Amygdala (tissue), 56 donors: ENCODE measurements at places on chromosomes 3 and 15.

- no peak for DNase-seq
Measured at GRCh38 chr3:105906836-105907235, 38.0 kb upstream of the CBLB start.

- no peak for DNase-seq
Measured at GRCh38 chr15:92068121-92068520, 214.6 kb downstream of the SLCO3A1 start.

DNA sequence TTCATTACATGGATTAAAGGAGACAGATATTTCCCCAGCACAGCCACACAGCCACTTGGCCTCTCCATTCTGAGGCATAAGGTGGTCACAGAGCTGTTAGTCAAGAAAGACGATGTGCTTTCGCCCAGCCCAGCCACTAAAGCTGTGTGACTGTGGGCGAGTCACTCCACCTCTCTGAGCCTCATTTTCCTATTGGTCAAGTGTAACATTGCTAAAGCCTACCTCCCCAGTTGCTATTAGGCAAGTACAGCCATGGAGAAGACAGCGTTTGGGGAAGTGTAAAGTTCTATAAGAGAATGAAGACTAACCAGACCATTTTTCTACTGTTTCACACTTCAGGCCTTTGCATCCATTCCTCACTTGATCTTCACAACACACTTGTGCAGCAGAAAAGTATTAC, 24.1 kb downstream of the TMEM40 start:
- no peak for DNase-seq

DNA sequence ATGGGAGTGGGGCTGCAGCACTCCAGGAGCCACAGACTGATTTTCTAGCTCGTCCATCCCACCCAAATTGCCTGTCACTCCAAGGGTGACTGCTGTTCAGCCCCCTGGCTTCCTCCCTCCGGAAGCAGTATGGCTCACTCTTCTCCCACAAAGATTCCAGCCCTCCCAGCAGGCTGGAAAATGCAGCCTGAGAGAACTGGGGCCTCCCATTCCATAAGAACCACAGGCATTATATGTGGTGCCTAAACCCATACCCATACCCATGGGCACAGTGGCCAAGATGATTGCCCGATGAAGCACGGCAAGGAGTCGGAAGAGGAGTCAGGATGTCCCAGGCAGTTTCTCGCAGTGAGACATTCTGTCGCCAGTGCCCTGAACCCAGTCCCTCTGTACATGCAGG, 6.0 kb upstream of the VILL start:
- no peak for DNase-seq

DNA sequence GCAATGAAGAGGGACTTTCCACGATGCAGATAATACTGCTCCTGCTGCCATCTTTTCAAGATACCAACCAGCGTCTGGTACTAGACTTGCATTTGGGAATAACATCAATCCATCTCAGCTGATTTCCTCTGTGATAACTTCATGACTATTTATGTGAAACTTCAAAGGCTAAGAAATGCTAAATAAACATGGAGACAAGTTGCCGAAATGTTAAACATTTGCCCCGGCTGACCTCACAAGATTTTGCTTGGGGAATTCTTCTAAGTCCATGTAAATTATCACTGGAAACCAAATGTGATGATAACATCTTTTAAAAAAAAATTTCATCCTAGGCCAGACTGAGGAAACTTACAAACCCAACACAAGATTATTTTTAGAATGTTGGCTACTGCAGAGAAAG, 185.8 kb upstream of the PRICKLE2 start:
- no peak for DNase-seq

GRCh38 chr3:124986192-124987143, 51.9 kb upstream of the MUC13 start:
- peak; percentile 21 for DNase-seq

DNA sequence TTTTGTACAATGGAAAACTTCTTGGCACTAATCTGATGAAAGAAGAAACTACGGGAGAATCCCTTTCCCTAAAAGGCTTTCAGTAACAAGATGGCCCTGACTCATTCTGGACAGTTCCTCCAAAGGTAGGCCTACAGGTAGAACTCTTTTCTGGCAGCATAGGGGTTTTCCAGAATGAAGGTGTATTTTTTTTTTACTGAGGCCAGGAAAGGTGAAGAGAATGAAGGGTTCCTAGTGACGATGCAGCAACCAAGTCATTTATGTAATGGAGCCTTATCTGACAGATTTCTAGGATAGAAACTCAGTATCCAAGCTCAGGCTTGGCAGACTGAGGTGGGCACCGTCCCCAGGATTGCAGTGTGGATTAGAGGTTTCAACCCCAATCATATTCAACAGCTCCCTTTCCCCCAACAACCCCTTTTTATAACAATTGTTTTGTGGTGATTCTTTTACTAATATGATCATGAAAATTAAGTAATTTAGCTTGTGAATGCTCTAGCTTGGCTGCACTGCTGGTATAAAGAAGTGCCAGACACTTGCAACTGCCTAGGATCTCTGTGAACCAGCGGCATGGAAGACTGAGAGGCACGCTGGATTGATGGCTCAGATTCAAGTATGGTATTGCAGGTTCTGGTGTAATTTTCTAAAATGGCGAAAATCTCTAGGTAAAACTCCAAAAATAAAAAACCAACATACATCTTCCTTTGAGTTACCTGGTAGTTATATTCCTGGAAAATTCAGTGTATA, 8.7 kb upstream of the TRIM69 start:
- no peak for DNase-seq

DNA sequence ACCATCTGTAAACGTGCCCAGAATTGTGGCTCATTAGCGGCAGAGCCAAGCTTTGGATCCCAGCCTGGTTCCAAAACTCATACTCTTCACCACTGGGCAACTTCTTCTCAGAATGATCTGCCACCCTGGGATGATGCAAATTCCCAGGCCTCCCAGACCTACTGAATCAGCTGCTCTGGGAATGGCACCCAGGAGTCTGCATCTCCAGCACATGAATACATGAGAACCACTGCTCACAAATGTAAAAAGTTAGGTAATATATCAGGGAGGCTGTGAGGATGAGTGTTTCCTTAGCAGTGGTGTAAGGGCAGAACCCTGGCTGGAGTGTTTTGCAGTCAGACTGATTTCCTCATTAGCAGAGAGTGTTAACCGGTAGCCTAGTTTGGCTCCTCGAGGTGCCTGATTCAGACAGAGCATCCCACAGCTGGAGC, 94.2 kb downstream of the LIPC start:
- DNase-seq: no peak

GRCh38 chr3:64166584-64167162, 58.6 kb downstream of the PRICKLE2 start:
- no peak for DNase-seq

DNA sequence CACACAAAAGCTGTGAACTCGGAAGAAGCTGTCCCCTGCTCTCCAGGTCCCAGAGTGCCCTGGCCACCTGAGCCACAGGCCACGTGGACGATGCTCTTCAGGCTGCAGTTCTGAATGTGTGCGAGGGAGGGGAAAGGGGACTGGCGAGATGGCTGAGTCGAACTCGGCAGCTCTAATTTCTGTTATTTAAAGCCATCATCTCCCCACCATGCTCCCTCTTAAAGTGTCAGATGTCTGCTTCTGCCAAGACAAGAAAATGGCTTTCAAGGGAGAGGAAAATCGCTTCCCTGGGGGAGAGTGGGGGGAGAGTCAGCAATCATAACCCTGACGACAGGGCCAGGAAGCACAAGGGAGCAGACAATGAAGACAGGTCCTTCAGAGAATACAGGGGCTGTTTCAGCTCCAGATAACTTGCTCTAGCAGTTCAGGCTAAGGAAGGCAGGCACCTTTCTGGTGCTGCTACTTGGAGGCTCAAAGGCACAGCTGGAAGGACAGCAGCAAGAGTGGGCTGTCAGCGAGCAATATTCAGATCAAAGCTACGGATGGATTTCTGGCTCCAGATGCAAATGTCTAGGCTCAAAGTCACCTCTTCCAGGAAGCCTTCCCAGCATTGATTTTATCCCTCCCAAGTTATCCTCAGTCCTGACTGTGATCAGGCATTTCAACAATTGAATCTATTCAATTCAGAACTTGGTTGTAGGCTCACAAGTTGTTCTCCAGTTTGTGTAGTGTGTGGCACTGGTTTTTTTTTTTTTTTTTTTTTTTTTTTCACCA, 15.5 kb upstream of the CCDC33 start:
- no peak for DNase-seq

- no peak for DNase-seq
Measured at GRCh38 chr3:145639003-145639606, 521.9 kb downstream of the PLOD2 start.

- no peak for DNase-seq
Measured at GRCh38 chr15:36653851-36654250, 74.4 kb downstream of the CDIN1 start.

- DNase-seq: no peak
Measured at GRCh38 chr15:78628227-78628626, 7.4 kb upstream of the CHRNA3 start.

- no peak for DNase-seq
Measured at GRCh38 chr3:17390785-17391184, 351.6 kb downstream of the TBC1D5 start.

GRCh38 chr3:40828741-40829415, 304.1 kb downstream of the ZNF621 start:
- DNase-seq: no peak

DNA sequence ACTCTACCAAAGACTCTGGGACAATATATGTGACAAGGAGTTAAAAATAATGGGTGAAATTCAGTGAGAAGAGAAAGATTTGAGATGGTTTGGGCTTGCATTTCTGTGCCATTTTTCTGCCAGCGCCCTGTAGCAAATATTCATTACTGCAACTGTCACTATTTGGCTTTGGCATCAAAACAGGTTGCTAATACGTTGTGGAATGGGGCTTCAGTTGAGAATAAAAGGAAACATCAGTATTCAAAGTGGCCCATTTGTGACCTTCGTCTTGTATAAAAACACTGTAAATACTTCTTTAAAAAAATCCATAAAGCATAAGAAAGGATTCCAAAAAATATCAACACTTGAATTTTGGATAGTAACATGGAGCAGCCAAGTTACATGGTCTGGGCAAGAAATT, 309.2 kb downstream of the ZNF385D start:
- DNase-seq: no peak

- no peak for DNase-seq
Measured at GRCh38 chr15:101255615-101256241, 3.9 kb upstream of the CHSY1 start.

DNA sequence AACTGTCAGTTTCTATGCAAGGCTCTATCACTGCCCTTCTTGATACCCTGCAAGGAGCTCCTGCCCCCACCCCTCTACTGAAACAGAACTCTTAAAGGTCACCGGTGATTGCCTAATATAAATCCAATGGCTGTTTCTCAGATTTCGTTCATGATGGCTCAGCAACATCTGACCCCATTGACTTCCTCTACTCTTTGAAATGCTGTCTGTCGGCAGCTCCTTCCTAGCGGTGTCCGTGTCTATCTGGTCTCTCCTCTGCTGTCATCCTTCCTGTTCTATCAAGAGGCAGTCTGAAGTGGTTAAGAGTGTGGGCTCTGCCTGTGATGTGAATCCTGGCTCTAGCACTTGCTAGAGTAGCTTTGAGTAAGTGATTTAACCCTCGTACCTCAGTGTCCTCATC, 5.5 kb downstream of the TMEM266 start:
- no peak for DNase-seq

DNA sequence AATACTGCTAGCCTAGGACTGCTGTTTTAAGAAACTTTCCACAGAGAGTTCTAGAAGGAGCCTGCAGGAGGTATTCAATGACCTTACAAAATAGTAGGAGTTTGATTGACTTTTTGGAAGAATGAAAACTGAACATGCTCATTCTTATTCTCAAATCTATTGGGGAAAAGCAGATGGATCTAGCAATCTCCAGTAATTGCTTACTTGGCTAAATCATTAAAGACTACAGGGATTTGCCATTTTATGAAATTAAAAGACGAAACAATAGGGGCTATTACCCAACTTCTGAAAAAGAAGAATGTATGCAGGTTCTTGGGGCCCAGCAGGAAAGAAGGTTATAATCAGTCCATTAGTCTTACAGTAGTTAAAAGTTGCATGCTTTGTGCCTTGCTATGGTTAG, 29.9 kb upstream of the PEX5L start:
- no peak for DNase-seq

DNA sequence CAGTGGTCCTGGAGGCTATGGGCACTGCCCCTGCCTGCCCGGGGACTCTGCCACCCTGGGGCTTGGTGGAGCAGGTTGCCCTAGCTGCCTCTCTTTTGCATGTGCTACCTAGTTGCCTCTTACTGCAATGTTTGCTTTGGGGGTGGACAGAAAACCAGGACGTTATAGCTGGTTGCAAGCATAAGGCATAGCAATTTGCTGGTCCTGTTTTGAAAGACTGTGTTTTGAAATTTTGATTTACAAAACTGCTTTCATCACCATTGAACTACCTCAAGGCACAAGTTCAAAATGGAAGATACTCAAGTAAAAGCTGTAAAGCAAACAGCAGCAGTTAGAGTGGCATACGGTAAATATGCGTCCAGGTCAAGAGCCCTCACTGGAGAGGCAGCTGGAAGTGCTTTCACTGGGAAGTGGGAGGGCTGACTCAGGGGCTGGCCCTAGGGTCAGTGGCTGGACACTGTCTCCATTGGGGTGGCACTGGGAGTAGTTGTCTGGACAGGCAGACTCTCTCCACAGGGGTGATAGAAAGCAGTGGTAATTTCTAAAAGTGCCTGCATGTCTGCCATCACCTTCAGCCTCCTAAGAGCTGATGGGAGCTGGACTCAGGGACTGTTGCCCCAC, 138.1 kb downstream of the CHDH start:
- no peak for DNase-seq

- no peak for DNase-seq
Measured at GRCh38 chr15:86333819-86334218, 254.1 kb downstream of the AGBL1 start.

- DNase-seq: no peak
Measured at GRCh38 chr15:38996111-38996631, 431.6 kb upstream of the RASGRP1 start.

- no peak for DNase-seq
Measured at GRCh38 chr3:117622171-117622841, 912.7 kb downstream of the TUSC7 start.

DNA sequence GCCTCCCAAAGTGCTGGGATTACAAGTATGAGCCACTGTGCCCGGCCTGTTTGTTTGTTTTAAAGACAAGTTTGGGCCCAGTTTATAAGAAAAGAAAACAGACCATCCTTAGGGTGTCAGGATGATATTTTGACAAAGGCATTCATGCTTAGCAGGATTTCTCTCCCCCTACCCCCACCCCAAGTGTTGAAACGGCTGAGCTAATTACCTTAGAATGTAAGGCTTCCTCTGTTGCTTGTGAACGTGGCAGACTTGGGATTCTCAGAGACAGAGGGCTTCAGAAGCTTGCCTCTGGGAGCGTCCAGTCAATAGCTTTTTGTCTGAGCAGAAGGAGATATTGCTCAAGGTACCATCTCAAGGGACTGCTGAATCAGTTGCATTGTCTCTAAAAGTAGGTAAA, 24.0 kb downstream of the FLNB start:
- DNase-seq: no peak

- DNase-seq: no peak
Measured at GRCh38 chr3:53109891-53110771, 20.1 kb downstream of the RFT1 start.

GRCh38 chr3:14154895-14155440, 23.4 kb downstream of the XPC start:
- no peak for DNase-seq

DNA sequence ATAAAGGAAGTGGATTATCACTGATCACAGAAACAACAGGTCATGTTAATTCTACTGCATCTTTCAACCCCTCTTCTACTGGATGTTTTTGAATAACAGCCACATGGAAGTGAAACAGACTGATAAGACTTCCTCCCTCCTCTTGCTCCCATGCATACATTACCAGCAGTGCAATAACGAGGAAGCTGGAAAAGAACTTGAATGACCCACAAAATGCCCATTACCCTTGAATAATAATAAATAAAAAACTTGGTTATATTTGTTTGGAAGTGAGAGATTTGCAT, 51.6 kb downstream of the RARB start:
- DNase-seq: no peak
